Activated T-cell treated with anti-CD3 and anti-CD28 coated beads for 4 hours (primary cell): ENCODE measurements at places on chromosomes 7 and 10.

DNA sequence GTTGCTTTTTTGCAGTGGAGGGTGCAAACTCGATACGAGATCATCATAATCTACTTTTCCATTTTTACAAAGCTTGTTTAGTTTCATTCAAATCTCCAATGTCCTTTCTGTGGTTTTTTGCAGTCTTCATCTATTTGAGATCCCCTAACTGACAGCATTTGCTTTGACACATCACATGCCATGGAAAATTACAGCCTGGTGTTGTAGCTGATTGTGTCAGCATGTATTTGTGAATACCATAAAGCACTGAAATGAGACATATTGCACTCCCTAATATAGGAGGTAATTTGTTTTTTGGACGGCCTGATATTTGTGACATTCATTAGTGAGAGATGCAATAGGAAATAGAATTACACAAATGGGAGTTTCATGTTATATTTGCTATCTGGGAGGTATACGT, 620.8 kb downstream of the KCNMA1 start:
- no peak for DNase-seq

DNA sequence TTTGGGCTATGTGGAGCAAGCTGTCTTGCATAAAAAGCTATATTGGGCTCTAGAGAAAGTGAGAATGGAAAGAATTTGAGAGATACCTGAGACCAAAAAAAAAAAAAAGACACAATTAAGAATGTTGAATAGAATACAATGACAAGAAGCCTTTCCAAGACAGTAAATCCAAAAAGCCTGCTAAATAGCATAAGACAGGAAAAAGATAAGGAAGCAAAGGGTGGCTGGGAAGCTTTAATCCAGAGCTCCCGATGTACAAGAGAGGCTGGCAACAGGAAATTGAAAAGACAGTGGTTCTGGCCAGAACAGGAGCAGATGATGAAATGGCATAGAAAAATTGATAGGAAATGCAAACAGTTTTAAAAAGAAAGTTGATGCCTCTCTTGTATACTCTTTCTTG, 174.9 kb downstream of the CACNA2D1 start:
- DNase-seq = no peak

DNA sequence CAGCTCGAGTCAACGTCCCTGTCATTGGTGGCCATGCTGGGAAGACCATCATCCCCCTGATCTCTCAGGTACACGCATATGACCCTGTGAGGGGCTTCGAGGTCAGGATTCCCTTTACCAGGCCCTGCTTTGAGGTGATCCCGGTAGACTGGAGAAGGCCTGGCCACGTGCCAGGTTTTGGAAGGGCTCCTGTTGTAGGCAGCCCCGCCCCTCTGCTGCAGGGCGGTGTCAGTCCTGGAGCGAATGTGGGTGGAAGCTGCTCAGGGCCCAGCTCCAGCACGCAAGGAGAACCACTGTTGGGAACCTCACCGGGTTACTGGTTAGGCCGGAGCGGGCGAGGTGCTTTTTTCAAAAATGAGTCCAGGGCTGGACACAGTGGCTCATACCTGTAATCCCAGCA, 15.6 kb downstream of the MDH2 start:
- no peak for DNase-seq

DNA sequence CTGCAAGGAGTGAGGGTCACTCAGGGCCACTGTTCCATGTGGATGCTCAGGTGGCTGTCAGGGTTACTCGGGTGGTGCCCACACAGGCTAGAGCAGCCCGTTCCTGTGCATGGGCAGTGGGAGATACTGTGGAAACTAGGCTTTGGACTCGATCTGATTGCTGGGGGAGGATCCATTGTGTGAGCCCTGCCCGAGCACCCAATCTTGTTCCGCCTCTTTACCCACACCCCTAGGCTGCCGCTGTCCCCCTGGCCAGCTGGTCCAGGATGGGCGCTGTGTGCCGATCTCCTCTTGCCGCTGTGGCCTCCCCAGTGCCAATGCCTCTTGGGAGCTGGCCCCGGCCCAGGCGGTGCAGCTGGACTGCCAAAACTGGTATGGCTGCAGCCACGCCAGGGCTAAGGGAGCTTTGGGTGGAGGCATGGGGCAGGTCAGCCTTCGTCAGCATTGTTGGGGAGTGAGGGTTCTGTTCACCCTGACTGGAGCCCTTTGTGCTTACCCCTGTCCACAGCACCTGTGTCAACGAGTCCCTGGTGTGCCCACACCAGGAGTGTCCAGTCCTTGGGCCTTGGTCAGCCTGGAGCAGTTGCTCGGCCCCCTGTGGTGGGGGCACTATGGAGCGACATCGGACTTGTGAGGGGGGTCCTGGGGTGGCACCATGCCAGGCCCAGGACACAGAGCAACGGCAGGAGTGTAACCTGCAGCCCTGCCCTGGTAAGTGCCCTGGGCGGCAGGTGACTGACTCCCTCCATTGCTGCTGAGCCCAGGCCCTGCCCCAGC, 12.4 kb upstream of the ZNF862 start:
- no peak for DNase-seq

GRCh38 chr10:69333205-69333604, 54.9 kb downstream of the HK1 start:
- no peak for DNase-seq

DNA sequence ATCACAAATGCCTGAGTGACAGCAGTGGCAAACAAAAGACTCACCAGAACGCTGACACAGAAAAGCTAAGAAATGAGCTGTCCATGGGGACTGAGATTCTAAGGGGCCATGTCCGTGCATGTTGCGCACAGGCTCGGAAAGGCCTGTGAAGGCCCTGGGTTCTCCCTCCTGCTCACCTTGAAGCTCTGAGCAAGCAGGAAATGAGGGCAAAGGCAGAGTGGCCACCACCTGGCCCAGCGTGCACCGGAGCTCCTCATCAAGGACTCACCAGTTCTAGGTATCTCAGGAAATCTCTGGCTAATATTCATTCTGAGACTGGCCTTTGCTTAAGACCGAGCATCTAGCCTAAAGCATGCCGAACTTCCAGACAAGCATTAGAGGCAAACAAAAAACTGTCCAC, 52.7 kb downstream of the MAD1L1 start:
- DNase-seq = no peak
